ENCODE measurements at places on chromosomes 6 and 20. TPM values are rescaled to one million over a fixed set of nuclear protein-coding genes. Genes with fewer than 3 reads are reported as not detected.
A peak's percentile ranks its signal among the peaks of the same experiment; 100 is the strongest.

GRCh38 chr20:60132827-60133670, 174.8 kb downstream of the CDH26 start:
- H3K27me3 ChIP-seq, result no peaks in the 10 kb centered on the region
- no peaks in the 10 kb centered on the region for H3K4me1 ChIP-seq
- H3K27ac ChIP-seq, result no peak overlapping the region
- H3K4me3 ChIP-seq, result no peak overlapping the region
- no peaks in the 10 kb centered on the region for H3K36me3 ChIP-seq

DNA sequence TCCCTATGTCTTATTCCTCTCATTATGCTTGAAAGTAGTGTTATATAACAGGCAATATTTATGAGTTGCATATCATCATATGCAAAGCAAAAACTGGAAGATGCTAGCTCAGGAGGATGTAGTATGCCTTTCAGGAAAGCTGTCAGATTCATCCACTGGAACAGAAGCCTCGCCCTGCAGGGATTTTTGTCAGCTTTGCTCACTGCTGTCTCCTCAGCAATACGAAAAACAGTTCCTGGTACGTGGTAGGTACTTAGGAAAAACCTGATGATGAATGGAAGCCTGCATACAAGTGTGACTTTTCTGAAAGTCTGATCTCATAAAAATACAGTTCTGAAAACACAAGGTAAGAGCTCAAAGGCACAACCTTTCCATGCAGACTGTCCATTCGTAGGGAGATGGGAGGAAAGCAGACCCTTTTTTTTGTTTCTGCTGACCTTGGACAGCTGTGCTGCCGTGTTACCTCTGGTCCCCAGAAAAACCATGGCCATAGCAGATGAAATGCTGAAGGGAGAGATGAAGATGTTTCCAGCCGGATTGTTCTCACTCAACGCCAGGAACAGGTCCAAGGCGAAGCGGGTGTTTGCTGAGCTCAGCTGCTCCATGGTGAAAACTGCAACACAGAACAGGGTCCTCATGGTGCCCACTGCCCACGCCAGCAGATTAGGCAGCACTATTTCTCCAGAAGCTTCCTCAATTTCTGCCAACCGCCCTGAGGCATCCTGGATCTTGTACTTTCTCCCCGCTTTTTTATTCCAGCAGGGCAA, 1.5 kb downstream of the SERPINB1 start:
- no peaks in the 10 kb centered on the region for H3K36me3 ChIP-seq
- no peak overlapping the region for H3K4me3 ChIP-seq
- no peak for DNase-seq
- H3K27ac ChIP-seq, result peak overlapping the region; percentile 90
- H3K4me1 ChIP-seq, result no peaks in the 10 kb centered on the region

FOXA2 gene
- not detected for total RNA-seq

TOX2 gene
- total RNA-seq, result 0.28 TPM

GCNT2 gene
- total RNA-seq, result 8.5 TPM

KCNQ5 gene
- 2.4 TPM for total RNA-seq

GABRR2 gene
- not detected for total RNA-seq

GRCh38 chr20:64048402-64049044, 916 bp downstream of the SOX18 start:
- peaks cover 14% of the 10 kb centered on the region for H3K4me1 ChIP-seq
- H3K4me3 ChIP-seq, result peak overlapping the region; percentile 28
- H3K27me3 ChIP-seq, result no peaks in the 10 kb centered on the region
- peak overlapping the region; percentile 20 for H3K27ac ChIP-seq
- DNase-seq, result no peak

- H3K27ac ChIP-seq, result no peak overlapping the region
- no peaks in the 10 kb centered on the region for H3K27me3 ChIP-seq
- no peak overlapping the region for H3K4me3 ChIP-seq
- no peak for DNase-seq
- no peaks in the 10 kb centered on the region for H3K36me3 ChIP-seq
Observed at GRCh38 chr6:41228616-41229015, 467 bp downstream of the TREML4 start.

FBXO5 gene
- 2.6 TPM for total RNA-seq

DNA sequence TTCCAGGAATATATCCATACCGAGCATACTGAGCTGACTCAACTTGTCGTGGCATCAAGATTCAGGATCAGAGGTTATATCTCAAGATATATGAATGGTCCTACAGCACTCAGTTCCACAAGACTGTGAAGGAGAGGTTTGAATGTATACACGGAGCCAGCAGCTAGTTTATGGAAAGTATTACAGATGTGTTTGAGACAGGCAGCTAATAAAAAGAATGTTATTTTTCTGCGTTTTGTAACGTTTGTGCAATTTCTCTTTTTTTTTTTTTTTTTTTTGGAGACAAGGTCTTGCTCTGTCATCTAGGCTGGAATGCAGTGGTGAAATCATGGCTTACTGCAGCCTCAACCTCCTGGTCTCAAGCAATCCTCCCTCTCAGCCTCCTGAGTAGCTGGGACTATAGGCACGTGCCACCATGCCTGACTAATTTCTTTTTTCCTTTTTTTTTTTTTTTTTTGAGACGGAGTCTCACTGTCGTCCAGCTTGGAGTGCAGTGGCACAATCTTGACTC, 3.4 kb upstream of the FAM110A start:
- DNase-seq, result no peak
- no peaks in the 10 kb centered on the region for H3K27me3 ChIP-seq
- no peak overlapping the region for H3K27ac ChIP-seq

GRCh38 chr6:36821581-36822335, 17.5 kb downstream of the CPNE5 start:
- no peak overlapping the region for H3K4me3 ChIP-seq
- H3K27ac ChIP-seq, result no peak overlapping the region
- no peaks in the 10 kb centered on the region for H3K27me3 ChIP-seq
- H3K36me3 ChIP-seq, result no peaks in the 10 kb centered on the region
- DNase-seq, result no peak

DNA sequence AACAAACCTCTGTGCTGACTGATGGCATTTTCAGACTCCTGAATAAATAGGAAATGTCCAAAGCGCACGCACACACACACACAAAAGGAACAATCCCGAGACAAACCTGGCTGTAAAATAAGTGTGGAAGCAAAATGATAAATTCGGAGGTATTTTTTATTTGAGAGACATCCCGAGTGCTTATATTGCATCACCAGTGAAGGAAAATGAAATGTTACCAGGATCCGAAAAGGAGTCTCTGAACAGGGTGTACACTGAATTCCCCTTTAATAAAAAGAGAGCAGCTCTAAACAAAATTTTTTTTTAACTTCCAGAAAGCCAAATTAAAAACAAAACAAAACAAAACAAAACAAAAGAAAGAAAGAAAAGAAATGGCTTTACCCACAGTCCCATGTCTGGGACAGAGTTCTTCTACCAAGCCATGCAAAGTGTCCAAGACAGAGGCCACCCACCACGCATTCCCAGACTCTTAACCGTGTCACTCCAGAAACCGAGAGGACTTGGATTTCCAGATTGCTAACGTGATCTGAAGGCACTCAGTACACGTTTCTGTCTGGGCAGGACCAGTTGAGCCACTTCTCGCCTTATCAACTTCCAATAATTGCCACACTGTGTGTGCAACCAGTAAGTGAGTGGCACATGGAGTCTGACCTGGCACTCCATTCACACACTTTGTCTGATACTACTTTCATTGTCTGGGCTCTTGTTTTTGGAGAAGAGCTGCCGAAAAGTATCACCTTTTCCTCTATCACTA, 817 bp downstream of the ME1 start:
- H3K27ac ChIP-seq, result peak overlapping the region; percentile 35
- H3K36me3 ChIP-seq, result no peaks in the 10 kb centered on the region
- no peaks in the 10 kb centered on the region for H3K27me3 ChIP-seq
- no peaks in the 10 kb centered on the region for H3K4me1 ChIP-seq

GRCh38 chr6:29907637-29908340, 34.5 kb upstream of the HLA-A start:
- no peak overlapping the region for H3K4me3 ChIP-seq
- H3K27me3 ChIP-seq, result no peaks in the 10 kb centered on the region
- H3K36me3 ChIP-seq, result no peaks in the 10 kb centered on the region
- no peak overlapping the region for H3K27ac ChIP-seq
- DNase-seq, result no peak
